ENCODE measurements at places on chromosomes 6 and 20.

DNA sequence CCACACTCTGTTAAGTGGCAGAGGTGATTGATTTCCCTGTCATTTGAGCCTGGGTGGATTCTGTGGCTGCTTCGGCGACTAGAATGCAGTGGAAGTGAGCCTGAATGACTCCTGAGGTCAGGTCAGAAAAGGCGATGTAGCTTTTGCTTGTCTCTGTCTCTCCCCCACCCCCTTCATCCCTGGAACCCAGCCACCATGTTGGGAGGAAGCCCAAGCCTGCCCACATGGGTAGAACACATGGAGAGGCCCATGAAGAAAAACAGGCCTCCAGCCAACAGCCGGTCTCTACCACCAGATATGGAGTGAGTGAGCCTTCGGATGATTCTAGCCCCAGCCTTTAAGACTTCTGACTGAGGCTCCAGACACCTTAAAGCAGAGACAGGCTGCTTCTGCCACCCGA lies 181.0 kb downstream of the TFAP2C start:
- DNase-seq: no peak

GRCh38 chr6:67653561-67653960 lies 981.5 kb upstream of the ADGRB3 start:
- DNase-seq: no peak

DNA sequence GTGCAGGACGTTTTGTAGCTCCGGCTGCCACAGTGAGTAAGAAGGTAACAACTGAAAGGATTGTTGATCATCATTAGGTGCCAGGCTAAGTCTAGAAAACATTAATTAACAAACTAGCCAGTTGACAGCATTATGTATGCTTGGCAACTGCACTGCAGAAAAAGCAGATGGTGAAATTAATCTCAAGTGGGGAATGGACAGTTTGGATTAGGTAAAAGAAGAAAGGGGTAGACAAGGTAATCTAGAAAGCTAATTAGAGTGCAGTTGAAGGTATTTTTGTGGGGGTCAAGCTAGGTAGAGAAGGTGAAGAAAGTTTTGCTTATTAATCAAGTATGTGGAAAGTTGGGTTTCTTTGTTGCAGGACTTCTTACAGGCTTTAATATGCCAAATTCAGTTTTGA lies 69.7 kb upstream of the HINT3 start:
- no peak for DNase-seq

DNA sequence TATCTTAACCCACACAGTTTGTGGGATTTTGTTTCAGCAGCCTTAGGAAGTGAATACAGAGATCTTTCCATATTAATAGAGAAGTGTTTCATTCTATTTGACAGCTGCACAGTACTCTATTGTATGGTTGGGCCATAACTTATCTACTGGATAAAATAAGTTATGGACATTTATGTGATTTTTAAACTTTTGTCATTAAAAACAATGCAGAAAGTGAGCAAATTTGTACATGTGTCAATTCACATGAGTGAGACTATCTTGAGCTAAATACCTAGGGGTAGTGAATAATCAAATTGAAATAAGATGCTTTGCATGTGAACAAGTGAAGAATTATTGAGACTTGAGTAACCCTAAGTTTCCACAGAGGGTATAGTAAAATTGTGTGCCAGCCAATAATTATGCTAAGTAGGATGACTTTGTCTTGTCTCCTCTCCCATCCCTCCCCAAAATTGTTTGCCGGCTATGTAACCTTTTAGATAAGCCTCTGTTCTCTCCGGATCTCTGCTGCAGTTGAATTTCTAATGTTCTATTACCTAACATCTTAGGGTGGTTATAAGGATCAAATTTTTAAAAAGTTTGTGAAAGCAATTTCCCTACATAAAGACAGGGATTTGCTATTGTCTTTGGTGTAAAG lies 33.3 kb upstream of the TPBG start:
- DNase-seq: no peak

DNA sequence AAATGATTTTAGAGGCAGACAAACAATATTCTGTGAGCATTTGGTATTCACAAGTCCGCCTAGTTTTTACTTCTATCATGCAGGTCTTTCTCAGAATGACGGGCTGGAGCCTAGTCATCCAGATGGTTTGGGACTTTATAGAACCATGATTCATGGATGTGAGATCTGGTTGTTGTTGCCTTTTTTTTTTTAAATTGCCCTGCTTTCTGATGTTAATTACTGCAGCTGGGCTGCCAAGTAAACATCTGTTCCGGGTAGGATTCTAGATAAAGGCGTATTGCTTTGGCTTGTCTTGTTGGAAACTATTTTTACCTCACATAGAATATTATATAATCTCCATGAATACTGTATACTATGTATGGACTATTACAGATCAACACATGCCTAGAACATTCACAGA lies 58.1 kb downstream of the RNF217 start:
- no peak for DNase-seq

GRCh38 chr6:29887819-29888776 lies 54.2 kb upstream of the HLA-A start:
- peak; percentile 10 for DNase-seq

DNA sequence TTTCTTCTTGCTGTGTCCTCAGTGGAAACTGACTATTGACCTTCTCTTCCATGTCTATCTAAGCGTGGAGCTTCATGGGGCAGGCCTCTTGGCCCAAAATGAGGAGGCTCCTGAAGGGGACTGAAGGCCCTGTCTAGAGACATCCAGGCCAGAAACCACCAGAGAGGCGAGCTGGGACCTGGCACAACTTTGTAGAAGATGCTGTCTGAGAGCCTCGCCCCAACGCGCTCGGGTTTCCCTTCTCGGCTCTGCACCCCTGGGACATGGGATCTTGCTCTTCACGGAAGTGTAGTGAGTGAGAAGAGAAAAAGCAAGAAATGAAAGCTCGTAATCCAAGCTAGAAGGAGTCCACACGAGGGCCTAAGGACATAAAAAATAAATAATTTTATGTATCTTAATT lies 96.8 kb downstream of the GMPR start:
- DNase-seq: no peak

GRCh38 chr6:87628881-87629280 lies 38.9 kb downstream of the ORC3 start:
- no peak for DNase-seq

DNA sequence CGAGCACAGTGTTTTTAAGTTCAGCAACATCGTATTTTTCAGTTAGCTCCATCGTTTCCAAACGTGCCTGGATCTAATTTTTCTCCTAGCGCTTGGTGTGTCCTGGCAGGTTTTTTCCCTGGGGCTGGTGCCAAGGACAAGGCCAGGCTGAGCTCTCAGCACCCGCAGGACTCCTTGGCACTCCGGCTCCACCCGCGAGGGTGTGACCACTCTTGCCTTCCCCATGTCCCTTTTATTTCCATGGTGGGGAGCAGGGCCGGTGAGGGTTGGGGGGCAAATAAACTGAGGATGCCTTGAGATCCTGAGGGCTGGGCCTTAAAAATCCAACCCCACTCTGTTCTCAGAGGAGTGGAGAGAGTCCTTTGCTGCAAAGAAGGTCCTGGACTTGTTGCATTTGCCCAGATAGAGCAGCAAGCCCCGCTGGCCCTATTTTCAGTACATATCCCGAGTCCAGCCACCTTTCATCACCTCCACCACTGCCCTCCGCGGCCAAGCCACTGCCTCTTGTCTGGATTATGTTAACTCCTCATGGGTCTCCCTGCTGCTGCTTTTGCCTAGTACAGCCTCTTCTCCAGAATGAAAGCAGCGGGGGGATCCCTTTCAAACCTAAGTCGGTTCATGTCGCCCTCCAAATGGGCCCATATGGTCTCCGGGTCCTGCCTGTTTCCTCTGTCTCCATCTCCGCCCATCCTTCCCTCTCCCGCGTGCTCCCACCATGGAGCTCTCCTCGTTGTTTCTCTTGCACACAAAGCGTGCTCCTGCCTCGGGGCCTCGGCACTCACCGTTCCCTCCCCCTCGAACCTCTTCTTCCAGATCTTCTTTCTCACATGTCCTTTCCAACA lies 4.5 kb upstream of the RAB44 start:
- DNase-seq: no peak

DNA sequence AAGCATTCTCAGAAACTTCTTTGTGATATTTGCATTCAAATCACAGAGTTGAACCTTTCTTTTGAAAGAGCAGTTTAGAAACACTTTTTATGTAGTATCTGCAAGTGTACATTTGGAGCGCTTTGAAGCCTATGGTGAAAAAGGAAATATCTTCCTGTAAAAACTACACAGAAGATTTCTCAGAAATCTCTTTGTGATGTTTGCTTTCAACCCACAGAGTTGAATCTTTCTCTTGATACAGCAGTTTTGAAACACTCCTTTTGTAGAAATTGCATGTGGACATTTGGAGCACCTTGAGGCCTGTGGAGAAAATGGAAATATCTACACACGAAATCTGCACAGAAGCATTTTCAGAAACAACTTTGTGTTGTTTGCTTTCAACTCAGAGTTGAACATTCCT lies 612.3 kb upstream of the ZNF337 start:
- no peak for DNase-seq

DNA sequence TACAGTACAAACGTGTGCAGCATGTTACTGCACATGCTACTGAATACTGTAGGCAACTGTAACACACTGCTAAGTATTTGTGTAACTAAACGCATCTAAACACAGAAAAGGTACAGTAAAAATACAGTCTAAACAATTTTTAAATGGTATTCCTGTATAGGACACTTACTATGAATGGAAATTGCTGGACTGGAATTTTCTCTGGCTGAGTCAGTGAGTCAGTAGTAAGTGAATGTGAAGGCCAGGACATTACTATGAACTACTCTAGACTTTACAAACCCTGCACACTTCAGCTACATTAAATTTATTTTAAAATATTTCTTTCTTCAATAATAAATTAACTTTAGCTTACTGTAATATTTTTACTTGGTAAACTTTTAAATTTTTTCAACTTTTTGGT lies 225.0 kb upstream of the TENT5A start:
- DNase-seq: no peak

DNA sequence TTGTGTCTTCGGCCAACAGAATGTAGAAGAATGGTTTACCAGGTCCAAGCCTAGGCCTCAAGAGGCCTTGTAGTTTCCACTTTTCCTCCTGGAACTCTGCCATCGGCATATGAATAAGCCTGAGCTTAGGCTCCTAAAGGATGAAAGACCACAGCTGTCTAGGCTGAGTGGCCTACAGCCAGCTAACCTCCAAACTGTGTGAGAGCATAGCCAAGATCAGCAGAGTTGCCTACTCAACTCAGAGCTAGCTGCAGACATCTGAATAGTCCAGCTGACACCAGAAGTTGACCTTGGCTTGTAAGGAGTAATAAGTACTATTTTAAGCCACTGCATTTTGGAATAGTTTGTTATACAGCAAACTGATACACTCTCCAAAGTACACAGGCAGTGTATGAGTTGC lies 52.6 kb upstream of the SMIM29 start:
- peak; percentile 66 for DNase-seq

DNA sequence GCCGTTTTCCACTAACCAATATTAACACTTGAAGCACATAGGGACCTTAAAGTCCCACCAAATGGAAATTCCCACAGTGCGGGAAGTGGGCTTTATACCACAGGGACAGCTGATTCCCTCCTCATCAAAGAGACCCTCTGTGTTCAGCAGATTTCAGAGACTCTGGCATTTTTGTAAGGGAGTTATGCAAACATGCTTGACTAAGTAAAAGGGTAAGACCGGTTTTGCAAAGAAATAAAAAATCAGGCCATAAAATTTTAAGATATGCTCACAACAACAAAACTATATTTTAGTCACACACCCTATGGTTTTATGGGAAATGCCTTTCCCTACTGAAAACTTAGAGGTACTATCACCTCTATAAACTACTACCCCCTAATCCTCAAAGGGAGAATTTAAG lies 45.4 kb upstream of the SPTLC3 start:
- DNase-seq: no peak

DNA sequence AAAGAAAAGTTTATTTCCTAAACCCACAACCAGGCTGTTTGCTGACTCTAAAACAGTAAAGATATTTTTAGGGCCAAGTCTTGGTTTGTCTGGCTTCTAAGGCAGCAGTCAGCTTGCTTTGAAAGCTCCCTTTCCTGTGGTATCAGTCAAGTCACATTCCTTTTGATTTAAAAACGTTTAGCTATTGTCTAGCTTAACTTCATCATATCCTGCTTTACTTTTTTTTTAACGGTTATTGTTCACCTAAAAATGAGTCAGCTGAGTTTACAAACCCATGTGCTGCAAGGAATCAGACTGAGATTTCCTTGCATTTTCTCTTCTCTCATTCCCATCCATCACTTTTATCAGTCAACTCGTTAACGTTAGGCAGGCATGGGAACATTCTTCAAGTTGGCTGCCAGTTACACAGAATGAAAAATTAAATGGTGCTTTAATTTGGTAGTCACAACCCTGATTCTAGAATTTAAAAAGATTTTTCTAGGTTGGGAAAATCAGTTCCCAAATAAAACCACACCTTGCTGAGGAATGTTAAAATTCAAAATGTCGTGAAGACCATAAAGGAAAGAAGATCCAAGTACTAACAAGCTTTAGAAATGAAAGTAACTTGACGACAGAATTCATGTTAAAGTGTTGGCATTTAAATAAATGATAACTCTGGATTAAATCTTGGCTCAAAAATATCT lies 45.9 kb downstream of the ELOVL5 start:
- peak; percentile 95 for DNase-seq

DNA sequence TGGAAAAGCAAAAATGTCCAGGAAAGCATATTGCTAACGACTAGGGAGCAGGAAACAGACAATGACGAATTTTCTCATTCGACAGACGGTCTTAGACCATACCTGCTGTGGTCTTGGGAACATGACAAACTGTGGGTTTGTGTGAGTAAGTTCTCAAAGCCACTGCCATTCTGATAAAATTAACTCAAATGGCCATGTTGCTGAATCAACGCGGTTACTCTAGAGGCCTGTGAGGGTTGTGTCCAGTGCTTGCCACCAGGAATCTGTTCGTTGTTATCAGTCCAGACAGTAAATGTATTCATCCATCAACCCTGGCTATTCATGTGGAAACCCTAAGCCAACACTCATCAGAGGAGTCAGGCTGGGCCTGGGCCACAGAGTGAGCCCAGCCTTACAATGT lies 124.3 kb downstream of the MYLK4 start:
- DNase-seq: no peak

DNA sequence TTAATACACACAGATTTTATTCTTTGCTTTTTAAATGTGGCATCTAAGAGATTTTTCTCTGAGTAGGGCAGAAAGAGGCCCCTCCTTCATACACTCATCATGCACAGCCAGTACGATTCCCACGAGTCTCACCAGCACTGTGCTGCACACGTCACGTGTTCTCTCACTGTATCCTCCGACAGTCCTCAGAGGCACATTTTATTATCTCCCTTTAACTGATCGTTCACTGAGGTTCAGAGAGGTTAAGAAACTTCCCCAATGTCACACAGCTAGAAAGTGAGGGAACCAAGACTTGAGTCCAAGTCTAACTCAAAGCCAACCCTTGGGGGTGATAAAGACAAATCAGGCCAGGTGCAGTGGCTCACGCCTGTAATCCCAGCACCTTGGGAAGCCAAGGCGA lies 142.5 kb downstream of the PREX1 start:
- DNase-seq: no peak

DNA sequence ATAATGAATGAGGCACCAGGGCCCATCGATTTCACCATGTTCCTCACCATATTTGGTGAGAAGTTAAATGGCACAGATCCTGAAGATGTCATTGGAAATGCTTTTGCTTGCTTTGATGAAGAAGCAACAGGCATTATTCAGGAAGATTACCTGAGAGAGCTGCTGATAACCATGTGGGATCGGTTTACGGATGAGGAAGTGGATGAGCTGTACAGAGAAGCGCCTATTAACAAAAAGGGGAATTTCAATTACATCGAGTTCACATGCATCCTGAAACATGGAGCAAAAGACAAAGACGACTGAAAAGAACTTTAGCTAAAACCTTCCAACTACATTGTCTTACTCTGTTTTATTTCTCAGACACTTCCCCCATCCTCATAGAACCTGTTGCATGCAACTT lies 21.6 kb upstream of the ZBTB22 start:
- no peak for DNase-seq

- no peak for DNase-seq
Observed at GRCh38 chr6:140284871-140285270, 910.4 kb upstream of the CITED2 start.
